ENCODE measurements at places on chromosomes 16 and 17.

DNA sequence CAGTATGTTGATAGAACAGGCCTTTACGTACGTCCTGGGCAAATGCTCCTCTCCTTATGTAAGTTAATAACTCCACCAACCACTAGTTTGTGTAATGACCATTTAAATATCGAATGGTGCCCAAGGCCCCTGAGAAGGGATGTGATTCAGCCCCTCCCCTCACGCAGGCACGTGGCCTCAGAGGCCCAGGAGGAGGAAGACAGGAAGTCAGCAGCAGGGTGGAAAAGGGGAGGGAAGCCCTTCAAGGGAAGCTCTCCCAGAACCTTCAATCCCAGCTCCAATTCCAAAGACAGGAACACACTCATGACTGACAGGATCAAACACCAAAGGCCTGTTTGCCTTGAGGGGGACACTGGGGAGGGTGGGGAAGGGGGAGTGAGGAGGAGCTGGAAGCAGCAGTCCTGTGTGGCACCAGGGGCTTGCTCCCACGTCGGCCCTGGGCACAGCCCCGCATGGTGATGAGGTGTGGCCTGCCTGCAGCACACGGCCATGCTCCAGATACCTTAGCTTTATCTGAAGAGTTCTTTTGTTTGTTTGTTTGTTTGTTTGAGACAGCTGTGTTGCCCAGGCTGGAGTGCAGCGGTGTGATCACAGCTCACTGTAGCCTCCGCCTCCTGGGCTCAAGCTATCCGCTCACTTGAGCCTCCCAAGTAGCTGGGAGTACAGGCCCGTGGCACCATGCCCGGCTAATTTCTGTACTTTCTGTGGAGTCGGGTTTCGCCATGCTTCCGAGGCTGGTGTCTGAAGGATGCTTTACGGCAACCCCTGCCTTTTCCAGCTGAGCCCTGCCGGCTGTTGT is 105.0 kb downstream of the ZNF778 start:
- no peak for DNase-seq

DNA sequence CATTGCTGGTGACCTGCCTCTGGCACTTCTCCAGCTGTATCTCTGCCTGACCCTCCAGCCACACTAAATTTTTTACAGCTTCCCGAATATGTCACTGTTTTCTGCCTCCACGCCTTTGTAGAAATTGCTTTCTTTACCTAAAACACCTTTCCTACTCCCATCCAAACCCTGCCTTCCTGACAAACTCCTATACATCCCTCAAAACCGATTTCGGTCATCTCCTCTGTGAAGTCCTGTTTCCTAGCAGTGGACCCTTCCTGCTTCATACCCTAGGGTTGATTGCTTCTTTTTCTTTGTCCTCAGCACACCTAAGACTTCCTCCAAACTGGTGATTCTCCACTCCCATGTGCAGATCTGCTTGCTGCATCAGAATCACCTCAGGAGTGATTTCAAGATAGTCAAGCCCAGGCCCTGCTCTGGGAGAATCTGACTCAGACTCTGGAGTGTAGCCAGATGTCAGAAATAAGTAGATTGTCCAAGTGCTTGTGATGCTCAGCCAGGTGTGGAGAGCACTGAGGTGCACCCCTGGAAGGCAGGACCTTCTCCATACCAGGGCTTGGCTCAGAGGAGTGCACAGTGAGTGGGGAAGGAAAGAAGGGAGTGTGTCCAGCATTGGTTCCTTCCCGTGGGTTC is 184.2 kb downstream of the COPRS start:
- DNase-seq = no peak

DNA sequence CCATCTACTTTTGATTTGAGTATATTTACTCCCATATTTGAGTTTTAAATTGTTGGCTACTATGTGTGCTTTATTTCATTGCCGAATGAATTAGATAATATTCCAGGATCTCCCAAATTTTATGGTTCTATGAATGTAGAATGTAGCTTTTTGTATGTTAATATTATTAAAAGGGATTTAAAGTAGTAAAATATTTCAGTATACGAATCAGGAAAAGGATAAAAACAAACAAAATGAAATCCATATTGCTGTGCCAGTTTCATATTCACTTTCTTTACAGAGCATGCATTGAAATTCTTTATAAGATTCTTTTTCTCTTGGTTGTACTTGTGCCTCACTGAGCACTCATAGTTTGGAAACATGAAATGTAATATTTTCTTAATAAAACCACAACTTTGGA is 155.1 kb downstream of the CHD9 start:
- DNase-seq = no peak

DNA sequence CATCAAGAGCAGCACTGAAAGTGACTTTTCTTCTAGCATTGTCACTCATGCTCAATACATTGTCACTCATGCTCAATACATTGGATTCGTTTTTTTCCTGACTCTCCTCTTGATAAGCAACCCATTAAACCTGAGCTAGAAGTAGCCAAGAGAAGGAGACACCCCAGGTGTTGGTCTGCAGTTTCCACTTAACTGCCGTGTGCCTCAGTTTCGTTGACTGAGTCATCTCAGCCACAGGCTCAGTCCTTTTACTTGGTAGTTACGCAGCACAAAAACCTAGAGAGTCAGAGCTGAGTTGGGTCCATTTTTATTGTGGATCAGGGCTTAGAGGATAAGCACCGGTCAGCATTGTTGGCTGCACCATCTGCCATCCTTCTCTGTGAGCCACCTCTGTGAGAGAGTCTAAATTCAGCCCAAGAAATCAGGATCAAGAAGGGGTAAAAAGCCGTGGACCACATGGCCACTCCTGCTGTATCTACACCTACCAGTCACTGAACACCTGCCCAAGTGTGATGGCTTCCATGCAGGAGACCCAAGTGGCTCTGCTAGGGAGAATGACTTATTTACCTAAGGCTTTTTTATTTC is 11.3 kb downstream of the GINS2 start:
- no peak for DNase-seq

GRCh38 chr16:81237942-81238295 is 570 bp upstream of the BCO1 start:
- no peak for DNase-seq

DNA sequence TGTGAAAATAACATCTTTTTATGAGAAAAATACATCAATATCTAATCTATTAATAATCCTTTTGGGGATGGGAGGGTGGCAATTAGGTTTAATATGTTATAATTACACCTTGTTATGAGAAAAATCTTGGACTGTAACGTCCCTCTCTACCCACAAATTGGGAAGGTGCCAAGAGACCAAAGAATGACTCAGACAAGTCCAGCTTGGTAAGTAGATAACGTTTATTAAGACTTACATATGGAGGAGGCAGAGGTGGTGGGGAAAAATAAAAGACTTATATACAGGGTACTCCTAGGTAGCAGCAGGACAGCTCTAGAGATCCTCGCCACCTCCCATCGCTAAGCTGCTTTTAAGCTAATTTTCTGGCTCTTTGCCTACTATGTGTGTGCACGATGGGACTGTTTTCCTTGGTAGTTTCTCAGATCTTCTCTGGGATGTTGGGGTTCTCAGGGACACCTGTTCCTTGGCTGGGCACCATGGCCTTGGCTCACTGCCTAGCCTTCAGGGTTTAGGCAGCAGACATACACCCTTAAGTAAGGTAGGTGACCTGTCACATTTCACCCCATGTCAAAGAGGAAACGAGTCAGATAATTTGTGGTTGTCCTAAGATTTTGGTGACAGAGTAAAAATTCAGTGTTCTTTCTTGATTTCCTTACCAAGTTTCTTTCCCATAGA is 31.5 kb downstream of the RBL2 start:
- DNase-seq = no peak

DNA sequence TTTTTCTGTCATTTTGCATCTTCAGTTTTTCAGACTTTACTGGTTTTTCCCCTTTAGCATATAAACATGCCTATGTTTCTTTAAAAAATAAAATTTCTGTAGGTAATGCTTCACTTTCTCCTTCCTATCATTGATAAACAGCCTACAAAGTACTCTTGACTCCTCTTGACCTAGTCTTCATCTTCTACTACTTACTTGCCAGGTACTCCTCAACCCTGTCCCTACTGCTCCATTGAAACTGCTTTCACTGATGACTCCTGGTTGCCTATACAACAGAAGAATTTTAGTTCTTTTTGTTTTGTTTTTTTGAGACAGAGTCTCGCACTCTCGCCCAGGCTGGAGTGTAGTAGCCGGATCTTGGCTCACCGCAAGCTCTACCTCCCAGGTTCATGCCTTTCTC is 7.0 kb downstream of the DDX42 start:
- DNase-seq = no peak

- no peak for DNase-seq
These were observed 253.3 kb downstream of the STX8 start for GRCh38 chr17:9322326-9322725.

- DNase-seq = no peak
These were observed 4.5 kb upstream of the ACSF2 start for GRCh38 chr17:50421308-50422051.

DNA sequence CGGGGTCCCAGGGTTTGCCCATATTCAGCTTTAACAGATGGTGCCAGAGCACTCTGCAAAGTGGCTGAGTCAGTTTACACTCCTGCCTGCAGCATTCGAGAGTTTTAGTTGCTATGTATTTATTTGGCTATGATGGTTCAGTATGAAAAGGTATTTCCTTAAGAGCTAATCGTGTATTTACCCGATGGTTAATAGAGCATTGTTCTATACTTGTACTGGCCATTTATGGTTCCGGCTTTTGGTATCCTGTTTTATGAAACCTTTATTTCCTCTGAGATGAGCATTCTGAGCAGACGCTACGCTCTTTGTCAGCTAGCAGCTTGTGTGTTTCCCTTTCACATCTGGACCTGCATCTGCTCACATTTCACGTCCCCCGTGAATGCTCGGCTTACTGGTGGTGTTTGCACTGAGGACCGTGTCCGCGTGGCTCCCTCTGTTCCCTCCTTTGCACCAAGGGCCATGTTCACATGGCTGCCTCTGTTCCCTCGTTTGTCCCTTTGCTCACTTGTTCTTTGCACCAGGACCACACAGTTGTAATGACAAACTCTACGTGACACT is 149.1 kb upstream of the CHMP6 start:
- DNase-seq = no peak

GRCh38 chr17:62827746-62828485 is 19.8 kb upstream of the MARCHF10 start:
- DNase-seq = no peak

DNA sequence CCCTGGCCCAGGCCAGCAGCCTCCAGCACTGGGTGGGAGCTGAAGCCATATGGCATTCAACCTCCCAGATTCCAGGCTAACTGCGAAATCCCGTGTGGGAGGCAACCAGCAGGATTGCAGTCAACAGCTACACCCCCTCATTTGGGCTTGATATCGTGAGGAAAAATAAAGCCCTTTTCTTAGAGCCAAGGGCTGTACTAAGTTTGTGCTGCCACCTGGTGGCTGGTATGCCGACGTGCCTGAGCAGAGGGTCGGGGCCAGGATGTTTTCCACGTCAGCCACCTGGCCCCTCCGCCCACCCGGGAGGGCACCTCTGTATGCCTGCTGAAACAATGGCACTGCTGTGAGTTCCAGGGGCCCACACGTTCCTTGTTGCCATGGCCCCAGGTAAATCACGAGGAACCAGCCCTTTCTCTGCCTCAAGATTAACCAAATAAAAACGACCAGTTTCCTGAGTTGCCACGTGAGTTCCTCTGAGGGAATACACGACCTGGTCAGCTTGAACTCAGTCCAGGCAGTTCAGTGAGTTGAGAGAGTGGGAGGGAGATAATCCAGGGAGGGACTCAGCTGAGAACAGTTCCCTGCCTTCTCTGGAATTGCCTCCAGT is 9.0 kb downstream of the TMEM98 start:
- peak; percentile 35 for DNase-seq

DNA sequence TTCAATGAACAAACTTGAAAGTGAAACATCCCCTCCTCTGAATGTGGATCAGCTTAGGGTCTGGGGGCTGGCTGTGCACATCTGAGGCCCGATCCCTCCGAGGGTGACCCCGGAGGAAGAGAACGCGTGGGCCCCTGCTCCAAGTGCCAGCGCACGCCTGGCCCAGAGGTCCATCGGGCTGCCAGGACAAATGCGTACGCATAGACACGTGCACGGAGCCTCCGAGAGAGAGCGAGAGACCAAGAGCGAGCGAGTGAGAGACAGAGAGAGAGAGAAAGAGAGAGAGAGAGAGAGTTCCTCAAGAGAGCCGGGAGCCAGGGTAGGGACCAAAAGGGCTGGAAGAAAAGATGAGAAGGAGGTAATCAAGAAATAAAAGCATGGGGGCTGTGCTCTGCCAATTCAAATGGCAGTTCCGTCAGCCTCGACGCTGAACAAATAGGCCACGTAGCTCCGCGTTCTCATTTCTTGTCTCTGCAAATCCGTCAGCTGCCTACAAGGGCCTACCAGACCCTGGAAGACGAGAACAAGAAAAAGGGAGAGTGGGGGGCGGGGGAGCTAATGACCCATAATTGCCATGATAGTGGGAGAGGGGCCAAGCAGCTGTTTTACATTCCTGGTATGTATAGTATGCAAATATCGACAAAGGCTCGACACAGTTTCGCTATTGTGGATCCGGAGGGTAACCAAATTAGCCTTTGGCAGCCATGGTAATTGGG is 435.3 kb upstream of the ZFHX3 start:
- no peak for DNase-seq

- no peak for DNase-seq
These were observed 30.0 kb upstream of the SLC5A10 start for GRCh38 chr17:18921912-18922451.

DNA sequence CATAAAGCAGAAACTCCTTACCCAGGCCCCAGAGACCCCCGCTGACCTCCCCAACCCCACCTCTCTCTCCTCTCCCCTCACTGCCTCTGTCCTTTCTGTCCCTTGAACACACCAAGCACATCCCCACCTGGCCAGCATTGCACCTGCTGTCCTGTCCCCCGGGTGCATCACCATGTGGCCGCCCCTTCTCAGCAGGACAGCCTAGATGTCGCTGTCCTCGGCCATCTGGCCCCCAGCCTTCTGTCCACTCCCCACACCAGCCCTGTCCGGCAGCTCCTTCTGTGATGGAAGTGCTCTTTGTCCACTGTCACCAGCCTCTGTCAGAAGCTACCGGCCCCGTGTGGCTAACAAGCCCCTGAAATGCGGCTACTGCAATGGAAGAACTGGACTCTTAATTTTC is 12.3 kb upstream of the MPRIP start:
- no peak for DNase-seq

DNA sequence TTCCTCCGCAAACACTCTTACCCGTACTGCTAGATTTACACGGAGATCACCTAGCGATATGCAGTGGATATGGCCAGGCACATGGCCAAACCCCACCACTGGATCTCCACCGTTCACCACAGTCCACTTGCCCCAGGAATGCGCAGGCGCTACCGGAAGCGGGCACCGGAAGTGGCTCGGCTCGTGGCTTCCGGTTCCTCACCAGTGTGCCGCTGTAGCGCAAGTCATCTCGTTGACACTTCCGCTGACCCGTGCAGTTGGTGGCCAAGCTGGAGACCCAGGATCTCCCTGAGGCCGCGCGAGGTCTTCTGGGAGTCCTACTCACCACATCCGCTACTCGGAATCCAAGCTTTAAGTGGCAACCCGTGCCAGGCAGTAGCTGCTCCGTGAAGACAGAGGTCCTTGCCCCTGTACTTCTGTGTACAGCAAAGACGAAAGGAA is 11.5 kb downstream of the ZNF597 start:
- DNase-seq = peak; percentile 33

- DNase-seq = no peak
These were observed 30.5 kb upstream of the CES5A start for GRCh38 chr16:55905651-55906050.

GRCh38 chr16:49653577-49653976 is 202.3 kb downstream of the ZNF423 start:
- no peak for DNase-seq
